Ureter (tissue), 1 donor: ENCODE measurements at places on chromosomes 4 and X.

DNA sequence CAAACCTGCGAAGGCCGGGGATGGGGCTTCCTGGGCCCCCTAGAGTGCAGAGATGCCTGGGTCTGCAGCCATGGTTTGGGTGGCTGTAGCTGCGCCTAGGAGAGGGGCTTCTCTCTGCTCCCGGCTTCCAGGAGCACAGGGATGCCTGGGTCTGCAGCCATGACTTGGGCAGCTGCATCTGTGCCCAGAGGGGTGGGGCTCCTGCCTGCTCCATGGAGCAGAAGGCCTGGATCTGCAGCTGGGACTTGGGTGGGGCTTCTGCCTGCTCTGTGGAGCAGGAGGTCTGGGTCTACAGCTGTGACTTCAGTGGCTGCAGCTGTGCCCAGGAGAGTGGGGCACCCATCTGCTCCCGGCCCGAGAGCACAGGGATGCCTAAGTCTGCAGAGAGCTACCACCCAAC is 20.8 kb downstream of the SPON2 start:
- DNase-seq, result no peak

- DNase-seq, result no peak
Measured at GRCh38 chrX:3165808-3166207, 124.5 kb downstream of the ARSF start.

GRCh38 chr4:154049457-154050181 is 260.7 kb upstream of the SFRP2 start:
- no peak for DNase-seq

DNA sequence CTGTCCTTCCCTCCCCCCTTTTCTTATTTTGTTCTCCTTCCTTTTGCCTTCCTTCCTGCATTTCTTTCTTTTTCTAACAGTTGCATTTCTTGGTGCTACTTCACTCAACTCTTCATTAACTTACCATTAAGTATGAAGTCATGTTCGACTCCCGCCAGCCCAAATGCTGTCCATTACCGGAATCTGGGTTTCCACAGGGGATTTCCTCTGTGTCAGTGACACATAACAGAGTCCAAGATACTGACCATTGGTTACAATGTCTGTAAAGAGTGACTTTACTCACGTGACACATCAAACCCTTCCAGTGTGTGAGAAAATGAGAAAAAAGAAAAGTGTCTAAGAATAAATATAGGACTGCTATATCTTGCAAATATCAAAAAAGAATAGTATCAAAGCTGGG is 500.0 kb upstream of the FRG1 start:
- DNase-seq, result no peak

DNA sequence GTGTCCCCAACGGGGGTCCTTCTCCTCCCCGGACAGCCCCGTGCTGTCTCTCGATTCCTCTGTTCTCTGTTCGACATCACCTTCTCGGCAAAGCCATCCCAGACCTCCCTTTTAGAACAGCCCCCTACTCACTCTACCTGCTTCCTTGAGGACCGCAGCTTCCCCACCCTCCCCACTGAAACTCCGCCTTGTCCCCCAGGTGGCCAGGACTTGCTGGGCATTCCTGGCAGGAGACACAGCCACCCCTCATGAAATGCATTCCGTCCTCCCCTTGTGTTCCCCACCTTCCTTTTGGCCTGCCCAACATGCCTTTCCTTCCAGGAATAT is 34.8 kb upstream of the GPR78 start:
- no peak for DNase-seq

GRCh38 chr4:114132830-114133229 is 153.4 kb upstream of the ARSJ start:
- DNase-seq, result no peak

- no peak for DNase-seq
Measured at GRCh38 chrX:4964112-4964511, 1250.7 kb upstream of the PRKX start.

DNA sequence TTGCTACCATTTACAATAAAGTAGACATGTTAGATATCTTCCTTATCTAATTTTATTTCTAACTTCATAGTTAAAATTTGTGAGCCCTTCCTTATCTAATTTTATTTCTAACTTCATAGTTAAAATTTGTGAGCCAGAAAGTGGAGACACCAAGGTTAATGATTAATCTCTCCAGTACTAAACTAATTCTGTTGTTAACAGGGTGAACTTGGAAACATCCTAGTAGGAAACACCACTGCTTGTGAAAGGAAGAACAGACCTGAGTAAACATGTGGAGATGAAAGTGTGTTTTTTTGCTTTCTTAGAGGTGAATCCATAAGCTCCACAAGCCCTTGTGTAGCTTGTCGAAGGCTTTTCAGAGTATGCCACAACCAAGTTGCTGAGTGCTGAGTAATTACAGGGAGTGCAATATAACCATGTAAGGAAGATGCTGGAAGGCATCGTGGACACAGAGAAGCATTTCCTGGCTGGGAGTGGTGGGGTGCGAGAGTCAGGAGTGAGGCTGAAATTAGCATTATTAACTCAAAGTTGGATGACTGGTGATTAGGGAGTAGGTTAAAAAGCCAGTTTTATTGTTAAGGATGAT is 118.6 kb upstream of the NEIL3 start:
- no peak for DNase-seq

DNA sequence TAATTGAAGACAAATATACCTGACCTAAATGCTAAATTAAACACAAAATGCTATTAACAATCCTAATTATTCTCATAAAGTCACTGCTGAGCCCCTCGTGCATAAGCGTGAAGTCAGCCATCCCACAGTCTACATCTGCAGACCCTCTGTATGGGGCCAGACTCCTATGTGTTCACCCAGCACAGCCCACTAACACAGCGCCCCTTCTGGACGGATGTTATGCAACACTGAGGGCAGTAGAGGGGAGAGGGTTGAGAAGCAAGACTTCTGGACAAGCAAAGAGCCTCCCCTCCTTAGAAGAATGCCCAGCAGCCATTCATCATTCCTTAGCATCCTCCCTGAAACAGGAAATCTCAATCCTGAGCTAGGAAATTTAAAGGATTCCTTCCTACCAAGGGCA is 7.9 kb downstream of the TRPC3 start:
- DNase-seq, result no peak

DNA sequence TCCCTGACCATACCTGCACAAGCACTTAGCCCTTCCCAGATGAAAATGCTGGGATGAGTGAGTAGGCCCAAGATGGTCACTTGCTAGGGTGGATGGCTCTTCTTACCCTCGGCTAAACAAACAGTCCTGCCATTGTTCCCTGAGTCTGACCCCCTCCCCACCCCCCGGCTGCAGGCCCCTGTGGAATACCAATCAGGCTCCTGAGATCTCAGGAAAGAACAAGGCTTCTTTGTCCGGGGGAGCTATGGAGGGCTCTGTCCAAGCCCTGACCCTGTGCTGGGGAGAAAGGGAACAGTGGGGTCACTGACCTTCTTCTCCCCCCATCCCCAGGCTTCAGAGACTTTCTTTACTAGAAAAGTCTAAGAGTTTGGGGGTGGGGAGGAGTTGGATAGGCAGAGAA is 6.0 kb downstream of the PLP1 start:
- DNase-seq, result no peak

GRCh38 chr4:1852904-1853623 is 2.9 kb downstream of the LETM1 start:
- no peak for DNase-seq
